Activated CD4-positive, CD25-positive, alpha-beta regulatory T cell (primary cell): ENCODE measurements at places on chromosomes 16 and 17.

DNA sequence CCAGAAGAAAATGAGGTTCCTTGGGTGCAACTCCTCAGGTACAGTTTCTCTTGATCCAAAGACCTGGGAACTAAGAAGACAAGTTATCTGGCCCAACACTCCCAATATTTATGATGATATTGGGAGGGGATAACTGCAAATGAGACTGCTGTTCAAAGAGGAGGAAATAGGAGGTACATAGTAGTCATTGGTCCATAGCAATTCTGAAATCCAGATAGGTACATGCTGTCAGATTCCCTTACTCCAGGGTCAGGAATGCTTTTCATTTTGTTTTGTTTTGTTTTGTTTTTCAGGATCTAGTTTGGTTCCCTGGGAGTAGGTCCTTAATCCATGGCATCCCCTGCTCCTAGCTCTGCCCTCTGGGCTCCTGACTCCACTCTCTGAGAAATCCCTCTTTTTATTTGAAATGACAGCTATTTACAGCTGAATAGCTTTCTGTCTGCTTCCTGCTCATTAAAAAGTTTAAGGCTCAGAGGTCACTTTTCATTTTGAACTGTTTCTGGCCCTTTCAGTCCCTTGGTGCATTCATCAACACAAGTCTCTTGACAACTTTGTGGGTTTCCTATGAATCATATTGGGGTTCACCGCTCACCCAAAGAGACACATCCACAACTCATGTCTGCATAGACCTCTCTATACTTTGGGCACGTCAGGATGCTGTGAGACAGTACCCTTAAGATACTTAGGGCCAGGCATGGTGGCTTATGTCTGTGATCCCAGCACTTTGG lies 110.2 kb upstream of the C17orf78 start:
- DNase-seq: no peak

GRCh38 chr16:17685447-17685846 lies 214.7 kb upstream of the XYLT1 start:
- no peak for DNase-seq

DNA sequence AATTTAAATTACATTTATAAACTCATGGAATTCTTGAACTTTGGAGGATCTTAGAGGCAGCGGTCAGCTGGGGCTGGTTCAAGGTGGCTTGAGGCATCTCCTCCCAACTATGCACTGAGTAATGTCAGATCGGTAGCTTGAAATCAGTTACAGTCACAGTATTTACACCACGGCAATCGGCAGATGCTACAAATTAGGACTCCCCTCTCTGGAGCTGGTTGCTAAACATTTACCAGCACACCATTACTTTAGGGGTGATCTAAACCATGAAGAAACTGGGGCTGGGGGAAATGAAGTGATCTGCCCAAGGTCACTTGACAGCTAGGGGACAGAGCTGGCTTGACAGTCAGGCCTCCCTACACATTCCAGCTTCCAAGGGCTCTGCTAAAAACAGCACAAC lies 137.6 kb downstream of the IRX3 start:
- DNase-seq: no peak

- no peak for DNase-seq
Measured at GRCh38 chr17:17054636-17055035, 12.4 kb downstream of the MPRIP start.

DNA sequence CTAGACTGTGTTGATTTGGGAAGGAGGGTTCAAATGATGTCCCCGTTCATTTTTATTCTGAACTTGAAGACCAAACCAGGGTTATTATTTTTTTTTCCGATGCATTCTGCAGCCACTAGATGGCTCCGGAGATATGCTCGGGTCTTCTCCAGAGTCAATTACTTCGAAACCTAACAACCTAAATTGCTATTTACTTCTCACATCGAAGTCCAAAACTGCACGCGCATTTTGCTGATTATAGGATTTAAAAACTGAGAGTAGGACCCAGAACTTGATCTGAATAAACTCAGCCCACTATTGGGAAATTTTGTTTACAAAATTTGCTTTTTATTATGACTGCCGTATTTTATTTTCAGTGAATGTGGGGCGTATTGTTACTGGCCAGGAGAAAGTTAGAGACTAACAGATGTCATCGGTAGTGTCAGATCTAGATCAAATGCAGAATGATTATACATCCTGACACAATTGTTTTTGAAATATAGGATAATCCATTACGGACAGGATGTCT lies 263.8 kb downstream of the HS3ST3A1 start:
- DNase-seq: no peak

DNA sequence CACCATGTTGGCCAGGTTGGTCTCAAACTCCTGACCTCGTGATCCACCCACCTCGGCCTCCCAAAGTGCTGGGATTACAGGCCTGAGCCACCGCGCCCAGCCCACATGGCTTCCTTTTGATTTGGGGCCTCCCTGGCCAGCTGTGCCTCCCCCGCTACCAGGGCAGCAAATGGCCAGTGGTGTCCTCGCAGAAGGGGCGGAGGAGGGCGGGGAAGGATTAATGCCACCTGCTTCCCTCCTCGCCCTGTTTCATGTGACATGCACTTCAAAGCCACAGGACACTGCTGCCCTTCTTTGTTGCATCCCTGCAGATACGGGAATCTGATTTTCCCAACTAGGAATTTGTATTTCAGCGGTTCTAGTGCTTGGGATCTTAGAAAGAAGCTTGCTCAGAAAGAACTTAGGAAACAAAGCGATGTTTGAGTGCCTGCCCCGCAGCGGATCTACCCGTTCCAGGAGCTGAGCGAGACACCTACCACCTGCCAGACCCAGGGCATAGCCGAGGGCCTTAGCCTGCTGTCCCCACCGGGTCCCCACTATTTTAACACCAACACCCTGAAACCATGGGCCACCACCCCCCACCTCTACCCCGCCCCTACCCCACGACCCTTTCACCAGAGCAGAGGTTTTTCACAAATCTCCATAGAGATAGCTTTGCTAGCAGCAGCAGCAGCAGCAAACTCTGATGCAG lies 37.7 kb upstream of the CCDC182 start:
- no peak for DNase-seq

- DNase-seq: no peak
Measured at GRCh38 chr17:72715906-72716572, 376.4 kb downstream of the SLC39A11 start.

GRCh38 chr17:79747508-79748294 lies 17.0 kb downstream of the ENPP7 start:
- no peak for DNase-seq

GRCh38 chr16:13136901-13137300 lies 235.5 kb downstream of the SHISA9 start:
- no peak for DNase-seq

DNA sequence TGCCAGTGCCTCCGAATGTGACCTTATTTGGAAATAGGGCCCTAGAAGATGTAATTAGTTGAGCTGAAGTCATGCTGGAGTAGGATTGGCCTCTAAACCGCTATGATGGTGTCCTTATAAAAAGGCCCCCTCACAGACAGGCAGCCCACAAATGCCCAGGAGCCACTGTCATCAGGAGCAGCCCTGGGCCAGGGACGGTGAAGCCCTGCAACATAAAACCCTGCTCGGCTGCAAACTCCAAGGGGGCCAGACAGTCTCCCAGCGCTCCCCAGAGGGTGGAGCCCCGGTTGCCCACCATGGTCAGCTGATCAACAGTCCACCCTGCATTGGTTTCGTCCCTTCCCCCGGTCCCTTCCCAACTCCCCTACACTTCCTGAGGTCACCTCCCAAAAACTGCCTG lies 351.7 kb downstream of the FOXL1 start:
- DNase-seq: no peak

DNA sequence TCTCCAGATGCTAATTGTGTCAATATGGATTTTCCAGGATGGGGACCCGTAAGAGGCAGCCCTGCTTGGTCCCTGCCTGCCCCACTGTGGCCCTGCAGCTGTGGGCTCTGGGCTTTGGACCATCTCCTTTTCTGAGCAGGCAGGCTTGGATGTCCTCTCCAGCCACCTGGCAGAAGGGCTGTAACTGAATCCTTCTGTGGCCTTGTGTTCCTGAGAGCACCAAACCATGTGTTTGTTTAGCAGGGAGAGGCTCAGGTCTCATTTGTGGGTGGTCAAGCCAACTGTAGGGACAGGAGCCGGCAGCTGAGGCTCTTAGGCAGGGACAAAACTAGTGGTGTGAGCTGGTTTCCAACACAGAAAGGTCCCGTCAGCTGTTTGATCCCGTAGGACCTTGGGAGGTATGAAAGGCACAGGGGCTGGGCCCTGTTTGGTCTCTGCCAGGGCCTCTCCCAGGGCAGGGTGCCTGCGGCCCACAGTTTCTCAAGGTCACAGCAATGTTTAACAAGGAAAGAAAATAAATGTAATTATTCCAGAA lies 18.5 kb downstream of the SEC14L5 start:
- DNase-seq: no peak
